NCI-H1930 (cell line): ENCODE measurements at places on chromosomes 4 and X.

GRCh38 chr4:13309751-13310150, 174.4 kb downstream of the RAB28 start:
- no peak for DNase-seq

DNA sequence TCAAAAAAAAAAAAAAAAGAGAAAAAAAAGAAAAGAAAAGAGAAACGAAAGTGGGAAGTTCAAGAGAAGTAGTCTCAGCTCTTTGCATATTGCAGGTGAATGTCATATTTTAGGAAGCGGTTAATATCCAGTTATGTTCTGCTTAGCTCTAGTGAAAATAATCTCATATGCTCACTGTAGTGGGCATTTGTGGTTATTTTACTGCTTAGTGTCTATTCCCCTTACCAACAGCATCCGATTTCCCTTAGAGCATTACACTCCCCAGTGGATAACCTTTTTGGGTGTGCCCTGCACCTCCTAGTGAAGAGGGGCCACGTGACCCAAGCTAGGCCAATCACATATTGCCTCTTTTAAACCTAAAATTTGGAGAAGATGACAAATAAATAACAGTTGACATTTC, 111.2 kb upstream of the ZNF827 start:
- DNase-seq, result no peak

- DNase-seq, result no peak
Observed at GRCh38 chr4:128682942-128683666, 126.4 kb upstream of the JADE1 start.

GRCh38 chr4:85142451-85142850, 176.0 kb upstream of the WDFY3 start:
- DNase-seq, result no peak

- DNase-seq, result no peak
Observed at GRCh38 chr4:1880332-1880731, 9.1 kb downstream of the NSD2 start.

DNA sequence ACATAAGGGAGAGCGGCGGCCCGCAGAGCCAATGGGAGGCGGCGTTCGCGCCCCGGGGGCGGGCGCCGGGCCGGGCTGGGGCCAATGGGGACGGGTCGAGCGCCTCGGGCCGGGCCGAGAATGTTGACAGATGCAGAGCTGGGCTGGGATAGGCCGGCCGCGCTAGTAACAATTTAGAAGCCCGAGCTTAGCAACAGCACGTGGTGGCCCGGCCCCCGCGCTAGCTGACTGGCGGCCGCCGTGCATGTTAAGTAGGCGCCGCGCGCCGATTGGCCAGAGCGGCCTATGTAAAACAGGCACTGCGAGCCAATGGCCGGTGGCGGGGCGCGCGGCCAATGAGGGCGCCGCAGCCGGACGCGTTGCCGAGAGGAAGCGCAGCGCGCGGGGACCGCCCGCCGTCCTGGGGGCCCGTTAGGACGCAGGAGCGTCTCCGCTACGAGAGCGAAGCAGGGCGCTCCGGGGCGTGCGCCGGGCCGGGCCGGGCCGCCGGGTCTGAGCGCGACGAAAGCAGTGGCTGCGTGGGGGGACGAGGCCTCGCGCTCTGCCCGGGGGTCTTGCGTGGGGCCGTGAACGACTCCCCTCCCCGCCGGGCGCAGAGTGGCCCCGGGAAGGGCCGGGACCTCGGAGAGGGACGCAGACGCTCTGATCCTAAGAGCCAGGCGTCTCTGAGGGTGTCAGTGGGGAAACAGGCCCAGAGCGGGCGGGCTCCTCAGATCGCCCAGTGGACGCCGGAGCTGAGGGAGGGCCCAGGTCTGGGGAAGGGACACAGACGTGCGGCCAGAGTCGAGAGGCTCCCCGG, 435 bp upstream of the MXD4 start:
- DNase-seq, result peak; percentile 97

- no peak for DNase-seq
Observed at GRCh38 chrX:41429592-41429991, 17.6 kb upstream of the NYX start.

DNA sequence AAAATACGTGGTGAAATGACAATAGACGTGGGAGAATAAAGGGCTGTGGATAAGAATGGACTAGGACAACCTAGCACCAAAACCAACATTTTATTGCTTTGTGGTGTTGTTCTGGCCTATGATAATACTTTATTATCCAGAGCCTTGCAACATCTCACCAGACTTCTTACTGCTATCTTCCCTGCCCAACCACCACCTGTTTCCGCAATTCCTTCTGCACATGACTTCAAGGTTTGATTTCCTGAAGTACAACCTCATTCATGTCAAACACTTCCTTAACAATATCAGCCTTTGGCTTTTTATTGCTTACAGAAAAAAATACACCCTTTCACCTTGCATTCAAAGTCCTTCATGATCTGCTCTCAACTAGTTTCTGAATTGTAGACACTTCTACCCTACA, 84.8 kb downstream of the RTL3 start:
- DNase-seq, result no peak

- DNase-seq, result no peak
Observed at GRCh38 chr4:76894537-76895255, 3.2 kb downstream of the SOWAHB start.

DNA sequence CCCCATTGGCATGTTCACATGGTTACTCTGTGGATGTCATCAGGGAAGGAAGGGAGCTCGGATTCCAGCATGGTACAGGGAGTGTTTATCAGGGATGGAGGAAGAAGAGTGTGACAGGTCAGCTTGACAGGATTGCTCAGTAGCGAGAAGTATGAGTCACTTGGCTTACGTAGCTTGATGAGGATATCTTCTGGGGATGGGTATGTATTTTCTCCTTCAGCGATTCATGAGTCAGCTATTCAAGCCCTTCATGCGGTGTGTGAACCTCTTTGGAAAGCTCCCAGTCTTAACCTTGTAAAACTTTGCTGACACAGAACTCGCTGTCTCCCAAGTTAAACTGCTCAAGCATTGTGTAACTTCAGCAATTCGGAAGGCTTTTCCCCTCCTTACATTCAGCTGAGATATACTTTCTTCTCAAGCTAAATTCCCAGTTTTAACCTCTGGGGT, 275.4 kb downstream of the ARHGAP10 start:
- DNase-seq, result no peak

DNA sequence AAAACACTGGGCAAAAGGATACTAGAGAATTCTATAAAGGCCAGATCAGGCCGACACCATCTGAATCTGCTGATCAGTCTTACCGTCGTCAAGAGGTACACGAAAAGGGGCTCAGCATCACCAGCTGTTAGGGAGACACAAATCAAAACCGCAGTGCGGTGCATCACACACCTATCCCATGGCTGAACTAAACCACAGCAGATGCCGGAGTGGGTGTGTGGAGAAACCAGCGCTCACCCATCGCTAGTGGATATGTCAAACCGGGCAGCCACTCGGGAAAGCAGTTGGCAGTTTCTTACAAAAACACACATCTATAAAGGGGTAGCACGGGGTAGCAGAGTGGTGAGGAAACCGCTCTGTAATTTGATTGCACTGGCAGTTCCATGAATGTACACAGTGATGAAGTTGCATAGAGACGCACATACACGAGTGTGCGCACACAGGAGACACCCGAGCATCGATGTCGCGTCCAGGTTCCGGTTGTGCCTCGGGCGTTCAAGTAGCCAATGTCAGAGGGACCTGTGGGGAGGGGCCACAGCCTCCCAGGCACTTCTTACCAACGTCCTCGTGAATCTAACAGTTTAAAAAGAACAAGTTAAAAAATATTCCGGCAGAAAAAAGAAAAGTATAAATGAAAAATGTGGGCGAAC, 23.1 kb upstream of the CCNQ start:
- DNase-seq, result no peak

DNA sequence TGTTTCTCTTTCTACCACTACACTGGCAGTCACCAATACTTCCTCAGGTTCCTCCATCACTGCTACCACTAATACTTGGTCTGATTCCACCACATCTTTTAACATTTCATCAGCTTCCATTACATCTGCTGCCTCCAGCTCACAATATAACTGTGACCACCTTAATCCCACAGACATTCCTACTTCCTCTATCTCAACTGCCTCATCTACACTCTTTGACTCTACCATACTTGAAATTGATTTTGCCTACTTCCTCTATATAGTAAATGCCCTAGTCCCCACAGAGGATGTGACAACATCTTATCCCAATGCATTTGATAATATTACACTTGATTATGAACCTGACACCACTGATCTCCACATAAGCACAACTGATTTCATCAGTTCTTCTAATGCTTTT, 29.0 kb downstream of the OPRPN start:
- no peak for DNase-seq

GRCh38 chr4:182532441-182532840, 289.2 kb downstream of the TENM3 start:
- no peak for DNase-seq

DNA sequence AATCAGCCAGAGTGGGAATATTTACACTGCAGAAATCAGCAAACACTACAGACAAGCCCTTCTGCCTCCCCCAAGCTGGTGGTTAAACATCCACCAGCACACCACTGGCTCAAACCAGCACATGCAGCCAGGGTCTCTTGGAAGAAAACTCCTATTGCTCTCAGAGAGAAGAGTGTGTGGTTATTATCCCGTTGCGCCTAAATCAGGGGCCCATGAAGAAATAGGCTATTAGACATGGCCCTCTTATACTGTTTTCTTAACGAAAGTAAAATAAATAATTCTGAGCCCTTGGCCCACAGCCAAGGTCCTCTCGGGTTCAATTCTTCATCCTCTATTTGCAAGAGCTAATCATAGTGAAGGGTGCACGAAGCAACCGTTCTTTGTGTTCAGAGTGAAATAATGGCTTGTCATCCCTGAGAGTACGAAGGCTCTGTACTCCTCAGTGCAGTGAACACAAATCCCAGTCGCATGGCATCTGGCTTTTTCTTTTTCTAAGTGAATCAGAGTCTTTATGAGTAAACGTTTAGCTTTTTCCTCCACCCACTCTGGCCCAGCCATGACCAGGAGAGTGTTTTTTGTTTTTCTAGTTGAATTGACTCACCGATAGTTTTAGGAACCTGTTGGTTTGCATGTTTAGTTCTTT, 33.4 kb upstream of the RBM47 start:
- DNase-seq, result peak; percentile 62

DNA sequence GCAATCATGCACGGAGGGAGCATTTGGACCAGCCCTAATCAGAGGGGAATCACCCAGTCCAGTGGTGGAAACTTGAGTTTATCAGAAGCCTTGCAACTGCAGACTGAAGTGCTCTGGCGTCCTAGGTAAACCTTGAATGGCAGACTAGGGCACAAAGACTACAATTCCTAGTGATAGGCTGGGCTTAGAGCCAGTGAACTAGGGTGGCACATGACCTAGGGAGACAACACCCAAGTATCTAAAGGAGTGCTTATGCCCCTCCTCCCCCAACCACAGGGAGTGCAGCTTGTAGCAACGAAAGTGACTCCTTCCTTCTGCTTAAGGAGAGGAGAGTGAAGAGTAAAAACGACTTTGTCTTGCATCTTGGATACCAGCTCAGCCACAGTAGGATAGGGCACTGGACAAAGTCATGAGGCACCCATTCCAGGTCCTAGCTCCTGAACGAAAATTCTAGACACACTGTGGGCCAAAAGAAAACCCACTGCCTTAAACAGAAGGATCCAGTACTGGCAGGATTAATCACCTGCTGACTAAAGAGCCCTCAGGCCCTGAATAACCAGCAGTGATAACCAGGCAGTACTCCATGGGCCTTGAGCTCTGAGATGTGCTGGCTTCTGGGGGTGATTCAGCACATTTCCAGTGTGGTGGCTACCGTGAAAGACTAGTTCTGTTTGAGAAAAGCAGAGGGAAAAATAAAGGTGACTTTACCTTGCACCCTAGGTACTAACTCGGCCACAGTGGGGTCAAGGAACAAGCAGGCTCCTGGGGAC, 58.7 kb upstream of the STARD8 start:
- DNase-seq, result no peak

- peak; percentile 83 for DNase-seq
Observed at GRCh38 chr4:3531879-3532750, at the start of gene LRPAP1. TSS of gene LRPAP1 (minus strand) at chr4:3532422. CDS start at chr4:3532412, 10 bp downstream.

GRCh38 chr4:38007645-38008044, 47.4 kb downstream of the PTTG2 start:
- DNase-seq, result no peak

DNA sequence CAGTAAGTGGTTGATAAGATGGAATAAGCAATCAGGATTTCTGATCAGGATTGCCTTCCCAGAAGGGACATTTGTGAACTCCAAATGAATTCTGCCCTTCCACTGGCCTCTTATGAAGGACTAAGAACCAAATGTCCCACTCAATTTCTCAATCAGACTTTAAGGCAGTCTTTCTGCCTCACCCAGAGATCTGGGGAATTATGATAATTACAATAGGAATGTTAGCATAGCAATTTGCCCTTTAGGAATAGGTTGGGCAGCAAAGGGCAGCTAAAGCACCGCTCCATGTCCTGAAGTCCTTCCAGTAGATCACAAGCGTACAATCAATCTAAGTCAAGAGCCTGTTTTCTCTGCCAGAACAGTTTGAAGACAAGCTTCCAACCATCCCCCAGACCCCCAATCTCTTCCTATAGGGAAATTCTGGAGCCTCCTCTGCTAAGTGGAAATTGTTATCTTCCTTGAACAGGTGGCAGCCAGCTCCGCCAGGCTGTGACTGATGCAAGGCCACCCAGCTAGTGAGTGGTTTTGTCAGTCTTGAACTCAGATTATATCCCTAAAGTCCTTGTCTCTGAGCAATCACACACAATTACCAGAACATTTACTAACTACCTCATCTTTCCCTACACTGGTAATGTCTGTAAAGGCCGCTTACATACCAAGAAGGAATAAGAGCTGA, 18.6 kb downstream of the NKX3-2 start:
- DNase-seq, result no peak

- DNase-seq, result no peak
Observed at GRCh38 chrX:152735101-152735500, 1.5 kb downstream of the MAGEA12 start.

GRCh38 chr4:123346330-123346940, 50.2 kb upstream of the SPRY1 start:
- DNase-seq, result no peak

DNA sequence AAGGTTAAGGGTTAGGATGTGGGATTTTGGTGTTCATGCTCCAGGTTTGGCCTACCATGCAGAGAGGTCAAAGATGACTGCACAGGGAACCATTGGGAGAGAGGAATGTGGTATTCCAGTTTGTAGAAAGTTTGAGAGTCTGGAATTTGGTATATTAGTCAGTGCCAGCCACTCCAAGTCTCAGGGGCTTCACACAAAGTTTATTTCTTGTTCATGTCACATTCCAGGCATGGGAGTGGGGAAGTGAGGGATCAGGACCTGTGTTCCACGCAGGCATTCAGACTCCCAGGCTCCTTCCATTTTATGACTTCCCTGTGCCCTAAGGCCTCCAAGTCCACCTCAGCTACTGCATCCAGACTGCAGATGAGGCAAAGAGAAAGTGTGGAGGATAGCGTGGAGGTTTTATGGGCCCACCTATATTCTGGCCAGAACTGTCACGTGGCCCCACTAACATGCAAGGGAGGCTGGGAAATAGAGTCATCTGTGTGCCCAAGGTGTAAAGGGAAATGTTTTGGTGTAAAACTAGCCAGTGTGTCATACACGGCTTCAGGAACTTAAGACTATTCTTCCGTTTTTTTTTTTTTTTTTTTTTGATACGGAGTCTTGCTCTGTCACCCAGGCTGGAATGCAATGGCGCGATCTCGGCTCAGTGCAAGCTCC, 140.6 kb upstream of the SCML1 start:
- DNase-seq, result no peak

- DNase-seq, result no peak
Observed at GRCh38 chr4:72394012-72394663, 174.9 kb downstream of the ADAMTS3 start.
